Prostate gland (tissue), 2 donors: ENCODE measurements at places on chromosomes 5 and 9. TPM values are rescaled to one million over a fixed set of nuclear protein-coding genes. Genes with fewer than 3 reads are reported as not detected.
A peak's percentile ranks its signal among the peaks of the same experiment; 100 is the strongest.

The C9orf153 gene
- total RNA-seq = not detected

The PCDHGA1 gene
- 0.64 TPM for total RNA-seq

The ZNF618 gene
- 4.6 TPM for total RNA-seq

The FRRS1L gene
- 1.6 TPM for total RNA-seq

The ADGRD2 gene
- 1.0 TPM for total RNA-seq

The SPINK13 gene
- not detected for total RNA-seq

The SPAG8 gene
- total RNA-seq = 9.2 TPM

The IFNE gene
- total RNA-seq = not detected

The CDH10 gene
- 0.77 TPM for total RNA-seq

The ZNF879 gene
- 18.1 TPM for total RNA-seq

The KLF4 gene
- total RNA-seq = 50.0 TPM

GRCh38 chr5:40738502-40738901 lies 17.3 kb downstream of the TTC33 start:
- H3K4me1 ChIP-seq = no peaks in the 10 kb centered on the region
- H3K27me3 ChIP-seq = no peaks in the 10 kb centered on the region
- DNase-seq = no peak
- H3K27ac ChIP-seq = no peak overlapping the region

DNA sequence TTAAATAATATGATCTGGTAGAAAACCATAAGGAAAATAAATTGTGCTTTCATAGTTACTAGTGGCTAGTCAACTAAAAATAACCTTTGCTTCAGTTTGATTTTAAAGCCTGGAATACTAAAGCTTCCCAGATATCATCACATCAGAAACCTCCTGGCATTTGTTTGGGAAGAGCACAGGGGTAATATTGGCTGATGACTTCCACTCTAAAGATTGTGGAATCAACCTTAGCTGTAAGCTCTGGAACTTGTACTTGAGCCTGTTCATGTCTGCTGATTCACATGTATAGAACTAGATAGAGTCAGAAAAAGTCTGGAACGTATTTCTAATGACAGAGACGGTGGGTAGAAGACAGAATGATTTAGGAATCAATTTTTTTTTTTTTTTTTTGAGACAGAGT lies 345.0 kb downstream of the CWC27 start:
- no peaks in the 10 kb centered on the region for H3K4me1 ChIP-seq
- no peak overlapping the region for H3K4me3 ChIP-seq
- no peaks in the 10 kb centered on the region for H3K27me3 ChIP-seq
- DNase-seq = no peak
- no peaks in the 10 kb centered on the region for H3K36me3 ChIP-seq

GRCh38 chr9:135217836-135218235 lies 130.4 kb downstream of the OLFM1 start:
- H3K4me3 ChIP-seq = no peak overlapping the region
- no peaks in the 10 kb centered on the region for H3K4me1 ChIP-seq
- peaks cover 6% of the 10 kb centered on the region for H3K27me3 ChIP-seq
- H3K27ac ChIP-seq = no peak overlapping the region
- H3K36me3 ChIP-seq = no peaks in the 10 kb centered on the region
- DNase-seq = no peak

GRCh38 chr5:106288979-106289378 lies 1381.8 kb downstream of the EFNA5 start:
- no peak for DNase-seq
- H3K27me3 ChIP-seq = no peaks in the 10 kb centered on the region
- no peak overlapping the region for H3K27ac ChIP-seq
- H3K36me3 ChIP-seq = no peaks in the 10 kb centered on the region
- no peak overlapping the region for H3K4me3 ChIP-seq

DNA sequence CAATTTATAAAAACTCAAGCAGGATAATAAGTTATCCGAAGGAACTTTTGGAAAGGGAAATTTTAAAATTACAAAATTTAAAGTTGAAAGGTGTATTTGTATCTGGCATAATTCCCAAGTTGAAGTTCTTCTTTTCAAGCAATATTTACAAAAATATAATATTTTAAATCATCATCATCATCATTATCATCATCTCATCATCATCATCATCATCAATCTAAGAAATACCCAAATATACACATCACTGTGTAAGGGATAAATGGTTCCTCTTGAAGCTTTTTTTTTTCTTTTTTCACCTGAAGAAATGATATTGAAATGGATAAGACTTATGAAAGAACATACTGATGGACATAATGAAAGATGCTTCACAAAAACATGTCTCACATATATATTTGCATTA lies 254.9 kb upstream of the ARRDC3 start:
- no peak overlapping the region for H3K4me3 ChIP-seq
- H3K36me3 ChIP-seq = no peaks in the 10 kb centered on the region
- DNase-seq = no peak
- no peak overlapping the region for H3K27ac ChIP-seq

- H3K36me3 ChIP-seq = no peaks in the 10 kb centered on the region
- H3K4me3 ChIP-seq = peak overlapping the region; percentile 40
- peak overlapping the region; percentile 88 for H3K27ac ChIP-seq
- H3K4me1 ChIP-seq = no peaks in the 10 kb centered on the region
- no peak for DNase-seq
Observed at GRCh38 chr9:16727452-16728136, 142.9 kb downstream of the BNC2 start.

DNA sequence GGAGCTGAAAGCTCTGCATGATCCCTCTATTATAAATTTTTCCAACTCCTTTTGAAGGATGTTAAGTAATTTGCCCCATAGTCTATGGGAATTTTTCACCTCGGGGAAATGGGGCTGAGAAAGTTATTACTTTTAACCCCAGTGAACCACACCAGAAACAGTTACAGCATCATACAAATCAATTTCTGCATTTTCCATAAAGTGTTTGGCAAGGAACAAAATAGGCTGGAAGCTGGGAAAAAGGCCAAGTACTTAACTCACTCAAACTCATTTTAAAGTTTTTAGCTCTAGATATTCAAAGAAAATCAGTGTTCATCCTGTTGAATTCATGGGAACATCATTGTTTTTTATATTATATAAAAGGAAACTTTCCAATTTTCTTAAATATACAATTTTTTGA lies 160.9 kb downstream of the SH3GL2 start:
- DNase-seq = no peak
- H3K4me3 ChIP-seq = no peak overlapping the region
- no peak overlapping the region for H3K27ac ChIP-seq
- H3K27me3 ChIP-seq = no peaks in the 10 kb centered on the region

- H3K27ac ChIP-seq = no peak overlapping the region
- DNase-seq = no peak
- H3K4me1 ChIP-seq = no peaks in the 10 kb centered on the region
- H3K27me3 ChIP-seq = no peaks in the 10 kb centered on the region
Observed at GRCh38 chr5:17123010-17123409, 94.4 kb upstream of the BASP1 start.

GRCh38 chr5:173299820-173300219 lies 28.4 kb downstream of the STC2 start:
- DNase-seq = no peak
- H3K27me3 ChIP-seq = no peaks in the 10 kb centered on the region
- no peak overlapping the region for H3K27ac ChIP-seq
- H3K36me3 ChIP-seq = no peaks in the 10 kb centered on the region
- no peak overlapping the region for H3K4me3 ChIP-seq

- peak overlapping the region; percentile 17 for H3K27ac ChIP-seq
- peak overlapping the region; percentile 45 for H3K4me3 ChIP-seq
- no peaks in the 10 kb centered on the region for H3K27me3 ChIP-seq
- H3K36me3 ChIP-seq = no peaks in the 10 kb centered on the region
- no peak for DNase-seq
Observed at GRCh38 chr9:93184432-93185265, 710 bp downstream of the WNK2 start.

DNA sequence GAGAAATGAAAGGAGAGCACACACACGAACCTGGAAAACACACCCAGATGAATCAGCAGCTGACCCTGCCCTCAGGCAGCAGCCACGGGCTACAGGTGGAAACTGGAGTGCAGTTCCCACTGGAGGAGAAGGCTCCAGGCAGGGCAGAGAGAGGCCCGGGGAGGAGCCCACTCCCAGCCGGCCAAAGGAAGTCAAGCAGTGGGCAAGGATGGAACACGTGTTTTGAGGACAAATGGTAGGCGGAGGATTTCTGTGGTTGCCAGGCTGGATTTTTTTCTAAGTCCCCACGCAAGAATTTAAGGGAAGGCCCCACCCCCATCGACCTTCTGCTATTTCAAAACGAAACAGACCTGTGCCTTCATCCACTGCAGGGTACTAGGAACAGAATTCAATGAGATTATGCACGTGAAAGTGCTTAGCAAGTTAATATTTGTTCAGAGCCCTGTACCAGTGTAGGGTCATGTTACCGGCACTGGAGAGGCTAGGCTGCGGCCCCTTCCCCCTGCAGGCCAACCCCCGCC lies 6.8 kb downstream of the EPB41L4B start:
- H3K27ac ChIP-seq = no peak overlapping the region
- DNase-seq = no peak
- H3K4me3 ChIP-seq = no peak overlapping the region
- H3K4me1 ChIP-seq = peaks cover 11% of the 10 kb centered on the region

- no peak overlapping the region for H3K4me3 ChIP-seq
- no peaks in the 10 kb centered on the region for H3K27me3 ChIP-seq
- no peaks in the 10 kb centered on the region for H3K36me3 ChIP-seq
- no peak overlapping the region for H3K27ac ChIP-seq
Observed at GRCh38 chr9:107108342-107109130, 174.5 kb upstream of the RAD23B start.

DNA sequence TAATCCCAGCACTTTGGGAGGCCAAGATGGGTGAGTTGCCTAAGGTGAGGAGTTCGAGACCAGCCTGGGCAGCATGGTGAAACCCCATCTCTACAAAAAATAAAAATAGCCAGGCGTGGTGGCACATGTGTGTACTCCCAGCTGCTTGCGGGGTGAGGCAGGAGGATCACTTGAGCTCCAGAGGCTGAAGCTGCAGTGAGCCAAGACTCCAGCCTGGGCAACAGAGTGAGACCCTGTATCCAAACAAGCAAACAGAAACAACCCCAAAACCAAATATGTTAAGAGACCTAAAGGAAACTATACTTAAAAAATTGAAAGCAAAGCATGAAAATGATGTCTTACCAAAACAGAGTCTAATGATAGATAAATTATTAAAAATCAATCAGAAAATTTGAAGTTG lies 12.4 kb downstream of the HNRNPAB start:
- DNase-seq = no peak
- no peaks in the 10 kb centered on the region for H3K27me3 ChIP-seq
- no peak overlapping the region for H3K27ac ChIP-seq
- no peaks in the 10 kb centered on the region for H3K4me1 ChIP-seq

DNA sequence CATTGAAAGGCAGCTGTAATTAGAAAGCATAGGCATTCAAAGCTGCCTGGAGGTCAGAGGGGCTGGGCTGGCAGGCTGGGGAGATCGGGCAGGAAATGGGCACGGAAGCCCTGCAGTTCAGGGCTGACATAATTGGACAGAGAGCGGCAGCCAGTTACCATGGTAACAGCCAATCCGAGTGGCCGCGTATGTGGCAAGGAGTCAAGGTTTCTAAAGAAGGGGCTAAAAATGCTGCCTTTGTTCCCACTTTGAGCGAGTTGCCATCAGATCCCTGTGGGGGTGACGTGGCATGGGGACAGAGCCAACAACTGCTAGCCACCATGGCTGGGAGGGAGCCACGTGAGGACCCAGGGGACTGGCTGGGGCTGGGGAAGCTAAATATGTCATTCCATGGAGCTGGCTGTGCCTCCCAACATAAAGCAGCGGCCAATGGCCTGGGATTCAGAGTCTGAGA lies 44.7 kb upstream of the NDFIP1 start:
- no peak overlapping the region for H3K27ac ChIP-seq
- no peaks in the 10 kb centered on the region for H3K27me3 ChIP-seq
- H3K4me1 ChIP-seq = no peaks in the 10 kb centered on the region
- H3K4me3 ChIP-seq = no peak overlapping the region
- H3K36me3 ChIP-seq = no peaks in the 10 kb centered on the region
- DNase-seq = no peak

- no peaks in the 10 kb centered on the region for H3K36me3 ChIP-seq
- H3K27ac ChIP-seq = no peak overlapping the region
- no peaks in the 10 kb centered on the region for H3K4me1 ChIP-seq
- H3K4me3 ChIP-seq = no peak overlapping the region
Observed at GRCh38 chr5:123262216-123262823, 160.9 kb downstream of the CEP120 start.

- no peaks in the 10 kb centered on the region for H3K4me1 ChIP-seq
- H3K36me3 ChIP-seq = no peaks in the 10 kb centered on the region
- no peaks in the 10 kb centered on the region for H3K27me3 ChIP-seq
- DNase-seq = no peak
Observed at GRCh38 chr5:168786147-168786546, 207.0 kb upstream of the PANK3 start.

GRCh38 chr9:121574774-121575519 lies 75.3 kb upstream of the GGTA1 start:
- no peaks in the 10 kb centered on the region for H3K27me3 ChIP-seq
- DNase-seq = no peak
- no peak overlapping the region for H3K4me3 ChIP-seq

- no peaks in the 10 kb centered on the region for H3K36me3 ChIP-seq
- no peak overlapping the region for H3K4me3 ChIP-seq
- H3K27ac ChIP-seq = no peak overlapping the region
- H3K4me1 ChIP-seq = no peaks in the 10 kb centered on the region
Observed at GRCh38 chr9:111969061-111969460, 72.4 kb downstream of the UGCG start.

- no peaks in the 10 kb centered on the region for H3K4me1 ChIP-seq
- no peak overlapping the region for H3K4me3 ChIP-seq
- no peak overlapping the region for H3K27ac ChIP-seq
- H3K27me3 ChIP-seq = peaks cover under 1% of the 10 kb centered on the region
- no peaks in the 10 kb centered on the region for H3K36me3 ChIP-seq
Observed at GRCh38 chr5:1299961-1300360, 5.1 kb upstream of the TERT start.

- peak; percentile 61 for DNase-seq
- no peaks in the 10 kb centered on the region for H3K36me3 ChIP-seq
- no peaks in the 10 kb centered on the region for H3K27me3 ChIP-seq
- H3K4me1 ChIP-seq = no peaks in the 10 kb centered on the region
- no peak overlapping the region for H3K27ac ChIP-seq
Observed at GRCh38 chr9:89597711-89598362, 7.0 kb upstream of the GADD45G start.
